ENCODE measurements at places on chromosomes 13 and 19. TPM values are rescaled to one million over a fixed set of nuclear protein-coding genes. Genes with fewer than 3 reads are reported as not detected.

DNA sequence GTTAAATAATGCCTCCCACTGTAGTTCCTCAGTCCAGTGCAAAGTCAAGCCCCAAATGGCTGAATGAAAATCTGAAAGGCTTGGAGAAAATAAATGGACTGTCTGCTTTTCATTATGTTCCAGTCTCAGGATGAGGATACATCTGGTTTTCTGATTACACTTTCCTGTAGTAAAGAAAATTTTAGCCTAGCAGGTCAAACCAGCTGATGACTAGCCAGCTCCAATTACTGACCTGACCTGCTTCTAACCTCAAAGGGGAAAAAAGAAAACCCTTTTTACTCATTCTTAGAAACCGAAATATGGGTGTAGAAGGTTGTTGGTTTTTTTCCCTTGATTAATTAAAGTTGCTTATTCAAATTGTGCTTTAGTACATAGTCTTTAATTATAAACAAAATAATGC, 418.4 kb downstream of the EFNB2 start:
- H3K27ac ChIP-seq: no peak overlapping the region
- no peaks in the 10 kb centered on the region for H3K4me1 ChIP-seq
- no peaks in the 10 kb centered on the region for H3K27me3 ChIP-seq

- peaks cover 14% of the 10 kb centered on the region for H3K4me1 ChIP-seq
- H3K27me3 ChIP-seq: peaks cover 5% of the 10 kb centered on the region
- no peaks in the 10 kb centered on the region for H3K36me3 ChIP-seq
Observed at GRCh38 chr13:31929031-31929770, 102.4 kb upstream of the FRY start.

- H3K36me3 ChIP-seq: no peaks in the 10 kb centered on the region
- H3K4me1 ChIP-seq: peaks cover 16% of the 10 kb centered on the region
- no peak overlapping the region for H3K4me3 ChIP-seq
- DNase-seq: no peak
Observed at GRCh38 chr13:48578516-48579164, 45.8 kb upstream of the RCBTB2 start.

GRCh38 chr13:93549326-93550005, 322.9 kb downstream of the GPC6 start:
- H3K27ac ChIP-seq: no peak overlapping the region
- no peaks in the 10 kb centered on the region for H3K4me1 ChIP-seq
- no peaks in the 10 kb centered on the region for H3K36me3 ChIP-seq
- H3K4me3 ChIP-seq: no peak overlapping the region

DNA sequence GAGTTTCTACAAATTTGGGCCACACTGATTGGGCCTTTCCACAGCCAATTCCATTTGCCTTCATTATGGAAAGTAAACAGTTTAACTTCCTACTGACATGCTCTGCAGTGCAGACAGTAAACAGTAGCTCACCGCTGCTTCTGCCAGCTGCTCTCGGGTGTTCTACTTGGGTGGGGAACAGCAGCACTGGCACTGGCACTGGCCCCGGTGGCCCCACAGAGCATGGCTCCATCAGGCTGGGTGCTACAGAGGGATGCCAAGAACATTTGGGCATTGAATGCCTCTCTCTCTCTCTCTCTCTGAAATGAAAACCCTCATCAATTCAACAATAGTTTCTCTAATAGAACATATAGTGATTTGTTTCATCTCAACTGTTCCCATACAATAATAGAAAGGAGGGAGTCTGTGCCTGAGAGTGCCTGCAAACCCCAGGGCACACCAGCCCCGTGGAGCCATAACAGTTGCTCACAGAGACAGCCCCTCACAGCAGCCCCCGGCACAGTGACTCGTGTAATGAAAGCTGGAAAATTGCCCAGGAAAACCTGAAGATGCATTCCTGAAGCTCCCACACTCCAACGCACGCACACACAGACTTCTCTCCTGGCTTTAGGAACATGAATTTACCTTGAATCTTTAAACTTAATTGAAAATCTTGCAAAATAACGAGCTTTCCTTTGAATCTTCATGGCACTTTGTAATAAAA, 38.2 kb upstream of the GJB6 start:
- no peak overlapping the region for H3K27ac ChIP-seq
- DNase-seq: no peak
- no peaks in the 10 kb centered on the region for H3K4me1 ChIP-seq
- peaks cover 7% of the 10 kb centered on the region for H3K27me3 ChIP-seq

Gene MYDGF
- total RNA-seq: 85.2 TPM

- H3K4me3 ChIP-seq: peak overlapping the region; percentile 66
- H3K36me3 ChIP-seq: peaks cover 49% of the 10 kb centered on the region
- no peaks in the 10 kb centered on the region for H3K27me3 ChIP-seq
- peak overlapping the region; percentile 97 for H3K27ac ChIP-seq
- peaks cover 34% of the 10 kb centered on the region for H3K4me1 ChIP-seq
Observed at GRCh38 chr19:39430675-39431593, 4.8 kb downstream of the RPS16 start.

DNA sequence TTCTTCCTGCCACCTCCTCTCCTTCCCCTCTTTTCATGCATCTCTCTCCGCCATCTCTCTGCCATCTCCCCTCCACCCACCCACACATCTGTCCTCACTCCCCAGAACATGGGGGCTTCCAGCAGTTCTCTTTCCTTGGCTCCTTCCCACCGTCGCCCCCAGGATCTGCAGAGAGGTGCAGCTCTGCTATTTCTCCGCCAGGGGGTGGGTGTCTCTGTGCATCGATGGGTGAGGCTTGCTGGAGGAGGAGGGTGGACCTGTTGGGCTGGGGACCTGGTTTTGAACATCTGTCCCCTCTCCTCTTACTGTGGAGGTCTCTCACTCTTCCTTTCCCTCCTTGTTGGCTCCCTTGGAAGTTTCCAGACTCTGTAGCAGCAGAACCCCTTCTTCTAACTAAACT, 51.7 kb downstream of the MYH14 start:
- no peaks in the 10 kb centered on the region for H3K4me1 ChIP-seq
- H3K27ac ChIP-seq: no peak overlapping the region
- no peak for DNase-seq
- H3K4me3 ChIP-seq: no peak overlapping the region
- H3K36me3 ChIP-seq: no peaks in the 10 kb centered on the region
- H3K27me3 ChIP-seq: no peaks in the 10 kb centered on the region

GRCh38 chr13:65074248-65074647, 2155.9 kb downstream of the PCDH9 start:
- no peak overlapping the region for H3K4me3 ChIP-seq
- no peak overlapping the region for H3K27ac ChIP-seq
- H3K4me1 ChIP-seq: no peaks in the 10 kb centered on the region
- H3K27me3 ChIP-seq: no peaks in the 10 kb centered on the region

- H3K36me3 ChIP-seq: no peaks in the 10 kb centered on the region
- no peak overlapping the region for H3K4me3 ChIP-seq
- no peak for DNase-seq
- no peak overlapping the region for H3K27ac ChIP-seq
- H3K27me3 ChIP-seq: no peaks in the 10 kb centered on the region
- peaks cover 3% of the 10 kb centered on the region for H3K4me1 ChIP-seq
Observed at GRCh38 chr19:3336680-3337523, 29.5 kb upstream of the NFIC start.

Gene ZNF302
- 14.4 TPM for total RNA-seq

DNA sequence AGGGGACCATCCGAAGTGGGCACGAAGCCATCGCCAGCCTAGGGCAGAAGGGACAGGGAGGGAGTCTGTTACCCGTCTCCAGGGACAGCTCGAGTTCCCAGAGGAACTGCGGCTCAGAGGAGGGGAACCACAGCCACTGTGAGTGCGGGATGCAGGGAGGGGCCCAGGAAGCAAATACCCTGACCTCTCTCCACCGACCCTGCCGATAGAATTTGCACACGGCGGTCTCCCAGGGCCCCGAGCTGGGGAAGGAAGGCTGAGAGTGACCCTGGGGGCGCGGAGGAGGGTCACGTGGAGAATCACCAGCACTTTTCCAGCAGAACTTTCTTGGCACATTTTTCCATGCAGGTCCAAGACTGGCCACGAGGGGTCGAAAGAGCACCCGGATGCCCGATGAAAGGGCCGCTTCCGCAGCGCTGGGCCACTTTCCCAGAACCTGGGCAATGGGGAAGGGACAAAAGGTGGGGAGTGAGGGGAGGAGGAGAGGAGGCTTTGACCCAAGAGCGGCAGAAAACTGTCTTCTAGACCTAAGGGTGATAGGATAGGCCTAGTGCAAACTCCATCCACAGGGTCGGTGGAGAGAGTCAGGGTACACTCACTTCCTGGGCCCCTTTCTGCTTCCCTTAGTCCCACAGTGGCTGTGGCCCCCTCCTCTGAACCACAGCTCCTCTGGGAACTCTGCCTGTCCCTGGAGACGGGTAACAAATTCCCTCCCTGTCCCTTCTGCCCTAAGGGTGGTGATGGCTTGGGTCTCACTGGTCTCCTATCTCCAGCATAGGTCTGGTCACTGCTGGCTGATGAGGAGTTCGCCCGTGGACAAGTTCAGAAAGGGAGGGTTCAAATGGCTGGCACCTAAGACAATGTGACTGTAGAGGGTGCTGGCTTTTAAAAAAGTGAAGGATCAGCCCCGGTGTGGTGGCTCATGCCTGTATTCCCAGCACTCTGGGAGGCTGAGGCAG, 5.3 kb upstream of the GPR4 start:
- H3K36me3 ChIP-seq: peaks cover 32% of the 10 kb centered on the region
- H3K4me1 ChIP-seq: peaks cover 7% of the 10 kb centered on the region
- peak overlapping the region; percentile 87 for H3K27ac ChIP-seq
- H3K27me3 ChIP-seq: peaks cover 11% of the 10 kb centered on the region

- peaks cover 39% of the 10 kb centered on the region for H3K4me1 ChIP-seq
- DNase-seq: peak; percentile 81
- no peaks in the 10 kb centered on the region for H3K36me3 ChIP-seq
- peak overlapping the region; percentile 92 for H3K27ac ChIP-seq
Observed at GRCh38 chr19:2055931-2056836, 5.1 kb upstream of the MKNK2 start.

Gene C19orf67
- total RNA-seq: 0.54 TPM

Gene HIF3A
- not detected for total RNA-seq

- H3K27ac ChIP-seq: no peak overlapping the region
- peaks cover 5% of the 10 kb centered on the region for H3K4me1 ChIP-seq
- no peak overlapping the region for H3K4me3 ChIP-seq
- no peak for DNase-seq
- no peaks in the 10 kb centered on the region for H3K36me3 ChIP-seq
Observed at GRCh38 chr13:94309997-94310855, 169.3 kb downstream of the DCT start.

DNA sequence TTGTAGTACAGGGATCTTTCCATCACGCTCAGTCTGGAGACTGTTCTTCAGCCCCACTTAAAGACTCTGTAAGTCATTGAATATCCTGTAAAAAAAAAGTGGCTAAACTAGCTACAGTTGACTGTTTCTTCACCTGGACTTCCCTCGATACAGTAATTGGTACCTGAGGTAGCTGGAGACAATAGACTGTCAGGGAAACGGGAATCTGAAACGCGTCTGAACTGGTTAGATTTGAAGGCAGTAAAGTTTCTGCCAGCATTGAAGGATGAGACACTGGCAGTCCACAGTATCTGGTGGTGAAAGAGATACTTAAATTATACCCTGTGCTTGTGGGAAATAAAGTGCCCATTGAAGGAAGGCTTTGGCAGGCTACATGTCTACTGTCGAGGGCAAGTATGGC, 550.5 kb downstream of the IRS2 start:
- no peak for DNase-seq
- H3K4me1 ChIP-seq: no peaks in the 10 kb centered on the region
- no peaks in the 10 kb centered on the region for H3K36me3 ChIP-seq
- no peak overlapping the region for H3K4me3 ChIP-seq
- no peak overlapping the region for H3K27ac ChIP-seq
- no peaks in the 10 kb centered on the region for H3K27me3 ChIP-seq

GRCh38 chr19:52621376-52621775, 16.8 kb downstream of the ZNF83 start:
- H3K27me3 ChIP-seq: no peaks in the 10 kb centered on the region
- no peak overlapping the region for H3K4me3 ChIP-seq
- H3K27ac ChIP-seq: no peak overlapping the region
- peaks cover 2% of the 10 kb centered on the region for H3K4me1 ChIP-seq

- H3K4me3 ChIP-seq: peak overlapping the region; percentile 40
- H3K27ac ChIP-seq: peak overlapping the region; percentile 78
- peaks cover 23% of the 10 kb centered on the region for H3K4me1 ChIP-seq
- DNase-seq: peak; percentile 94
Observed at GRCh38 chr19:1082165-1082927, 12.8 kb downstream of the POLR2E start.

GRCh38 chr19:45790942-45791341, 1.7 kb downstream of the DMWD start:
- H3K36me3 ChIP-seq: peaks cover 53% of the 10 kb centered on the region
- H3K27me3 ChIP-seq: peaks cover 51% of the 10 kb centered on the region

- H3K27me3 ChIP-seq: no peaks in the 10 kb centered on the region
- H3K27ac ChIP-seq: no peak overlapping the region
- no peaks in the 10 kb centered on the region for H3K4me1 ChIP-seq
Observed at GRCh38 chr13:45823583-45823982, 28.0 kb downstream of the SIAH3 start.

Gene ATP8A2
- 0.38 TPM for total RNA-seq
